ENCODE measurements at places on chromosomes 11 and 22.
A peak's percentile ranks its signal among the peaks of the same experiment; 100 is the strongest.

DNA sequence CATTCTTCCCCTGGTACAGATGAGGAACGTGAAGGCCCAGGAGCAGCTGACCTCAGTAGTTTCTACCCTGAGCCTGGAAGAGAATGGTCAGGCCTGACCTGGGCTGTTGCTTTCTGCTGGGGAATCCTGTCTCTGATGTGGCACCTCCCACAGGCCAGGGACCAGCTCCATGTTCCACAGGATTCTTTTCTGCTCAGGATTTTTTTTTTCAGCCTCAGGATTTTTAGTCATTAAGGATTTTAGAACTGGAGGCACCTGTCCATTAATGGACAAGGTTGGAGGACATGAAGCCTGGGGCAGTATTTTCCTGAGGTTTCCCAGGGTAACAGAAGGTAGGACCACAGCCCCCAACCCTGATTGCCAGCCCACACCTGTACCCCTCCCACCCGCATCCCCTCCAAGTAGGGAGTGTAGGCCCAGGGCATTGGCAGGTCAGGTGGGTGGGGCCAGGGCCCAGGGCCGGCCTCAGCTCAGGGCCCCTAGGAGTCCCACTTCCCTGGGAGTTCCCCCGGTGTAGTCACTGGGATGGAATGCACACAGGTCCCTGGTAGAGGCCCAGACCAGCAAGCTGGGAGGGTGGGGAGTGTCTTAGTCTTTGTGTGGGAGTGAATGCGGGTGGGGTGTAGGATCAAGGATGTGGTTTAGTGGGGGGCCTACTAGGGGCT is 16.1 kb downstream of the BIK start:
- DNase-seq = no peak

DNA sequence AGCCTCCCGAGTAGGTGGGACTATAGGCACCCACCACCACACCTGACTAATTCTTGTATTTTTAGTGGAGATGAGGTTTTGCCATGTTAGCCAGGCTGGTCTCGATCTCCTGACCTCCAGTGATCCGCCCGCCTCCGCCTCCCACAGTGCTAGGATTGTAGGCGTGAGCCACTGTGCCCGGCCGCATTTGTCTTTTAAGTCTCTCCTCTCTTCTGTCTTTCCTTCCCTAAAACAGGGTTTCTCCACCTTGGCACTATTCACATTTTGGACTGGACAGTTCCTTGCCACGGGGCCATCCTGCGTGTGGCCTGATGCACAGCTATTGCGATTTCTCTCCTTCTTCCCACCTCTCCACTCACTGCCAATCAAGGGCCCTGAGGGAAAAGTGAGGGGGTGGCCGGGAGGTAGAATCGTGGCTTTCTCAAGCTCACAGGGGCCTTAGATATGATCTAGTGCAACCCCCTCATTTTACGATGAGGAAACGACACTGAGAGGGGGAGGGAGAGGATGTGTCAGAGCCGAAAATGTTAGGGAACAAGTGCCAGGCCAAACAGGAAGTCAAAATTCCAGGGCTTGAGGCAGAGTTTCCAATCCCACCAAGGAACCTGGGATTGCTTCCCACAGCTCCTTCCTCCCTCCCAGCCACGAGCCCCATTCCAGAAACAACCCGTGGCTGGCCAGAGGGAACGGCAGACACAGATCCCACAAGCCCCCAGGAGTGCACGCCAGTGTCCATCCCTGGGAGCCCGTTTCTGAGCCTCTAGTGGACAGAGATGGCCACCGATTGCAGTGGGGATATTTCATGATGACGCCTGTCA is 21.2 kb downstream of the SCGB1A1 start:
- DNase-seq = no peak

GRCh38 chr22:38176170-38176741 is 5.4 kb downstream of the PLA2G6 start:
- peak; percentile 80 for DNase-seq

GRCh38 chr22:37070744-37071143 is 19.2 kb downstream of the KCTD17 start:
- no peak for DNase-seq

DNA sequence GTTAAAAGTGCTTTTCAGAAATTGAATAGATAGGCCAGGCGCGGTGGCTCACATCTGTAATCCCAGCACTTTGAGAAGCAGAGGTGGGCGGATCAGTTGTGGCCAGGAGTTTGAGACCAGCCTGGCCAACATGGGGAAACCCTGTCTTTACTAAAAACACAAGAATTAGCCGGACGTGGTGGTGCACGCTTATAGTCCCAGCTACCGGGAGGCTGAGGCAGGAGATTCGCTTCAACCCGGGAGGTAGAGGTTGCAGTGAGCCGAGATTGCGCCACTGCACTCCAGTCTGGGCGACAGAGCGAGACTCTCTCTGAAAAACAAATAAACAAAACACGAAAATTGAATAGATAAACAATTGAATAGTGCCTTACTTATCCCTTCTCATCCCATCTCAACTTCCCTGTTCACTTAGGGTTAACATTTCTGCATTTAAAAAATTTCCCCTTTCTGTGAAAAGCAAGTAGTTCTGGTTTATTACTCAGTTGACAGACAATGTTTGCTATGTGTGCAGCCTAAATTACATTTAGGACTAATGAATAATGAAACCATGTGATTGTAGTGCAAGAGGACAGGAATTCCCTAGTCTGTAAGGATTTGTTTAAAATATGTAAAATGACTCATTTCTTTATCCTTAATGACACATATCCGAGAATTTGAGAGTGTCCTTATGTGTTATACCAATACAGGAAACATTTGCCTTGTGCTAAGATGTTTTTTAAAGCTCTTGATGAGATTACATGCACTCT is 6.0 kb downstream of the RNF169 start:
- DNase-seq = no peak

DNA sequence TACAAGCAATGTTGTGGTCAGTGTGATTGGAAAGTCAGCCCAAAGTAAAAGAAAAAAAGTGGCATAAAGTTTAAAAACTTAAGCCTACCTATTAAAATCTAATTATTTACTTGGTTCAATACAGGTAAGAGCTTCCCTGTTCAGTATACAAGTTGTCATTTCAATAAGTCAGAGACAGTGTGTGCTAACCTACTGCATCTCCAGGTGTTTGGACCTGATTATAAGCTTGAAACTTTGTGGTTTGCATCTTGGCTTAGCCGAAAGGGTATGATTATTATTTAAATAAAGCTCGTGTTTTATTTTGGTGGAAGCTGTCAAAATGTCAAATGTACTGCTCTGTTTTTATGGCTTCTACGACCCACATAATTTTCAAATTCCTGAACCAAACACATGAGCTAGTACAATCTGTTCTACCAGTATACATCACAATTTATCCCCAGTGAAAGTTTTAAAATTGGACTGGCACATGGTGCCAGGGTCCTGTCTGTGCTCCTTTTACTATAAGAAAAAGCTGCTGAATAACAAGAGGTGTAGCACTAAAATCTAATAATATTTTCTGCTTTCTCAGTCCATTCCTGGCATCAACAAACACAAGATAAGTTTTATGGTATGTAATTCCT is 103.9 kb upstream of the ANO3 start:
- DNase-seq = no peak

DNA sequence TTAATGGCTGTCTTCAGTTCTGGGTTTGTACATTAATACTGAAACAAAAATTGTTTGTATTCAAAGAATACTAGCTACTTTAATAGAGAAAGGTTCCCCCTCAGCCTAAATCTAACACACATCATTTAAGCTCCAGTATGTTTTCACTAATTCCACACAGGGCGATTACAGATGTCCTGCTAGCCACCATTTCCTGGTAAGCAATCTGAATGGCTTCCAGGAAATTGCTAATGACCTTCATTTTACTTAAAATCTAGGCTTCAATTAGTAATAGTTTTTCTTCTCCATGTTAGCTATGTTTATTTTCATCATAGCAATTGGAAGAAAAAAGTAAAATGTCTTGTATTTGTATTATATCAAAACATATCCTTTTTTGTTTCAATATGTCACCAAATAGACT is 132.8 kb downstream of the SOX6 start:
- DNase-seq = no peak

- DNase-seq = peak; percentile 89
These were observed 84.0 kb upstream of the CTSC start for GRCh38 chr11:88421530-88421929.

GRCh38 chr22:46686221-46687047 is 51.6 kb downstream of the CERK start:
- no peak for DNase-seq

- no peak for DNase-seq
These were observed 70.0 kb downstream of the EXT2 start for GRCh38 chr11:44165432-44165831.

- no peak for DNase-seq
These were observed 20.0 kb downstream of the CRKL start for GRCh38 chr22:20937031-20937793.

DNA sequence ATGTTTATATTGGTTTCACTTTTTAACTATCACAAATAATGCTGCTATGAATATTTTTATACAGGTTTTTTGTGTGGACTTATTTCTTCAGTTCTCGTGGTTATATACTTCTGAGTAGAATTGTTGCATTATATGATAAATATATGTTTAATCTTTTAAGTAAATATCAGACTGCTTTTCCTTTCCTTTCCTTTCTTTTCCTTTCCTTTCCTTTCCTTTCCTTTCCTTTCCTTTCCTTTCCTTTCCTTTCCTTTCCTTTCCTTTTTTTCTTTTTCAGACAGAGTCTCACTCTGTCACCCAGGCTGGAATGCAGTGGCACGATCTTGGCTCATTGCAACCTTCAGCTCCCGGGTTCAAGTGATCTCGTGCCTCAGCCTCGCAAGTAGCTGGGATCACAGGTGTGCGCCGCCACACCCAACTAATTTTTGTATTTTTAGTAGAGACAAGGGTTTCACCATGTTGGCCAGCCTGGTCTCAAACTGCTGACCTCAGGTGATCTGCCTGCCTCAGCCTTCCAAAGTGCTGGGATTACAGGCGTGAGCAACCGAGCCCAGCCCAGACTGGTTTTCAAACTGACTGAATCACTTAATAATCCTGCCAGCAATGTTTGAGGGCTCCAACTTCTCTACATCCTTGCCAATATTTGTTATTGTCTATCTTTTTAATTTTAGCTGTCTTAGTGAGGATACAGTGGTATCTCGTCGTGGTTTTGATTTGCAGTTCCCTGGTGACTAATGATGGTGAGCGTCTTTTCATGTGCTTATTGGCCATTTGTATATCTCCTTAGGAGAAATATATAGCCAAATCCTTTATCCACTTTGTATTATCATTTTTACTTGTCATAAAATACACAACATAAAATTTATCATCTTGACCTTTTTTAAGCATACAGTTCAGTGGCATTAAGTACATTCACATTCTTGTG is 21.9 kb downstream of the HTR3B start:
- DNase-seq = no peak

GRCh38 chr22:21632237-21632895 is at the start of gene CCDC116:
CCDC116 (plus strand) TSS chr22:21632760; CDS start chr22:21633182, 422 bp downstream.
- DNase-seq = peak; percentile 62

DNA sequence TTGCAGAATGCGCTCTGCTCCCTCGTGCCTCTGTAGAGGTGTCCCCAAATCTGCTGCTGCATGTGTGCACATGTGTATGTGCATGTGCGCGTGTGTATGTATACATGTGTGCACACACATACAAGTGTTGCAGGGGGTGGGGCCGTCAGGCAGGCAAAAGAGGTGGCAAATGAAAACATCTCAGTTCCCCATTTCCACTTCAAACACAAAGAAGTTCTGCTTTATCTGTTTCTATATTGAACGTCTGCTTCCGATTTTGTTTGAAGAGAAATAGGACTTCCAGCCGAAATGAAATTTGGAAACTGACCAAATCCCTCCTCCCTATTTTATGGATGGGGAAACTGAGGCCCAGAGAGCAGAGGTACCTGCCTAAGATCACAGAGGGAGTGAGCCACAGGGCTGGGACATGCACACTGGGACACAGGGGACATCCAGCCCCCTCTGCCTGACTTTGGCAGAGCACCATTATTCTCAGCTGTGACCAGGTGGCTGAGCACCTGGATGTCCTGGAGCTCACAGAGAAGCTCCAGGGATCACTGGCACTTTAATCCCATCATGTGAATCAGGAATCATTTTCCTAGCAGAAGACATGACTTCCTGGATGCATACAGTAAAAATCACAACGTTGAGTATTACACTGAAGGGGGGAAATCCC is 41.2 kb upstream of the ALX4 start:
- no peak for DNase-seq

- peak; percentile 84 for DNase-seq
These were observed 33.4 kb upstream of the CTTN start for GRCh38 chr11:70364745-70365543.

- no peak for DNase-seq
These were observed 61.2 kb downstream of the CD82 start for GRCh38 chr11:44626645-44627044.

GRCh38 chr22:27406389-27406861 is 395.1 kb downstream of the MN1 start:
- no peak for DNase-seq

DNA sequence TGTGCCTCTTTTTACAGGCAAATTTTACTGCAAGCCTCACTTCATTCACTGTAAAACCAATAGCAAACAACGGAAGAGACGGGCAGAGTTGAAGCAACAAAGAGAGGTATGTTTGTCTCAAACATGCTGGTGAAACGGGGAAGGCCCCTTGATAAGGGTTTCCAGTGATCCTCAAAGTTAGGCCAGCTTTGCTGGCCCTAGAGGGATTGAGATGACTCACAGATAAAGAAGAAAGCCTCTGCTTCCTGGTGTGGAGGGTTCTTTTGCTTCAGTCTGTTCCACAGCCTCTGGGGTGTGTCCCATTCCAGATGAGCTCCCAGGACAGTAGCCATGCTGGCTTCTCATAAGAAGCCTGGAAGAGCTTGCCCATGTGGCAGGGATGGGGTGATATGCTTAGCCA is 118.9 kb upstream of the PARVA start:
- no peak for DNase-seq

DNA sequence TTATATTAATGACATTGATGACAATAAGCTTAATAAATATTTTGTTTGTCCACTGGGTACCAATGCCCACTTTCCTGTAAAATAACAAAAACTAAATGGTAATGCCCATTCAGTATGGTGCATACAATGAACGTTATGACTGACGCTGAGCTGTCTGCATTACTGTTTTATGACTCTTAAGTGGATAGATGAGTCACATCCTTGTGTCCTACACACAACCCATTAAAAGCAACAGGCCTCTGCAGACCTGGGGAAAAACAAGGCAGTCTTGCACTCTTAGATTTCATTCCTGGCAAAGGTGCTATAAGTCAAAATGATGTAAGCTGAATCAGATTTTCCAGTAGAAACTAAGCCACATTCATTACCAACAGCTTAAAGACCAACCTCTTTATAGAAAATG is 176.3 kb upstream of the TMEM45B start:
- no peak for DNase-seq

GRCh38 chr11:119029340-119030028 is 1.2 kb downstream of the SLC37A4 start:
- peak; percentile 56 for DNase-seq

- DNase-seq = no peak
These were observed 7.1 kb downstream of the YWHAH start for GRCh38 chr22:31951194-31952093.
